ENCODE measurements at places on chromosomes 7 and 10.
A peak's percentile ranks its signal among the peaks of the same experiment; 100 is the strongest.

DNA sequence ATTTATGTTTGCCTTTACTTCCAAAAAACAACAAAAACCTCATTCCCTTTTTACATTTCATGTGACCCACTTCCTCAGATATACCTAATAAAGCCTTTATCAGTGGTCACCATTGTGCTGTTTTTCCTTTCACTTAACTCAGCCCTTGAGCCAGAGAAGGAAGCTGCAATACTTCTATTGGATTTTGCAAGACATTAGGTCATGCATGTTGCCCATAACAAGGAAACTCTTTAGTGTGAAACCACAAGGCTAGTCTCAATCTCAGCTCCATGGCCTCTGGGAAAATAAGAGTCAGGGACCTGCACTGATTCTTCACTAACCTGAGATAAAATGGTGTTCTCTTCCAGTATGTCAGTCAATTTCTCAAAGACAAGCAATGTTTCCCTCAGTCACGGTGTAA, 27.8 kb downstream of the STEAP4 start:
- DNase-seq: no peak

GRCh38 chr10:122112625-122113160, 123.7 kb downstream of the TACC2 start:
- no peak for DNase-seq

DNA sequence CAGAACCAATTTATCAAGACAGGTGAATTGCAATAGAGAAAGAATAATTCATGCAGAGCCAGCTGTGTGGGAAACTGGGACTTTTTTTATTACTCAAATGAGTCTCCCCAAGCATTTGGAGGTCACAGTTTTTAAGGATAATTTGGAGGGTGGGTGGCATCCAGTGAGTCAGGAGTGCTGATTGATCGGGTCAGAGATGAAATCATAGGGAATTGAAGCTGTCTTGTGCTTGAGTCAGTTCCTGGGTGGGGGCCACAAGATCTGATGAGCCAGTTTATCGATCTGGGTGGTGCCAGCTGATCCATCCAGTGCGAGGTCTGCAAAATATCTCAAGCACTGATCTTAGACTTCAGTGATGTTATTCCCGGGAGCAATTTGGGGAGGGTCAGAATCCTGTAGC, 9.9 kb upstream of the MYO1G start:
- DNase-seq: no peak

- no peak for DNase-seq
Observed at GRCh38 chr10:129467359-129468064, 471 bp downstream of the MGMT start.

GRCh38 chr7:80934321-80934720, 15.5 kb upstream of the SEMA3C start:
- DNase-seq: no peak

DNA sequence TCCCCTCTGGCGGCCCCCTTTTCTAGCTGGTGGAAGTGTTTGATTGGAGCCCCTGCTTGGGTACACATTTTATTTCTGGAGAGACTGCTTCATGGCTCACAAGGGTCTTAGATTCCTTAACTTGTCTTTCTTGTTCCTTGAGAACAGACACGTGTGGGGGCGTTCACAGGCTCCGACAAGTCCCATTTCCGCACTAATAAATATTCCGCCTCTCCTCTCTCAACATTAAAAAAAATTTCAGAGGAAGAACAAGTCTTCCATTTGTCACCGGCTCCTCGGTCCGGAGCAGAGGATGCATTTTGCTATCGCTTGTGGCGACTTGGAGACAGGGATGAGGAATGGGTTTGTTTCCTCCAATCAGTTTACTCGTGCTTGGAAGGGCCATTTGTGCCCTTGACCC, 134.0 kb upstream of the PODXL start:
- no peak for DNase-seq

GRCh38 chr10:20415684-20416083, 481.4 kb downstream of the NEBL start:
- no peak for DNase-seq

- DNase-seq: no peak
Observed at GRCh38 chr10:2280713-2281300, 543.5 kb upstream of the ADARB2 start.

- no peak for DNase-seq
Observed at GRCh38 chr7:22622116-22622785, 104.7 kb upstream of the IL6 start.

DNA sequence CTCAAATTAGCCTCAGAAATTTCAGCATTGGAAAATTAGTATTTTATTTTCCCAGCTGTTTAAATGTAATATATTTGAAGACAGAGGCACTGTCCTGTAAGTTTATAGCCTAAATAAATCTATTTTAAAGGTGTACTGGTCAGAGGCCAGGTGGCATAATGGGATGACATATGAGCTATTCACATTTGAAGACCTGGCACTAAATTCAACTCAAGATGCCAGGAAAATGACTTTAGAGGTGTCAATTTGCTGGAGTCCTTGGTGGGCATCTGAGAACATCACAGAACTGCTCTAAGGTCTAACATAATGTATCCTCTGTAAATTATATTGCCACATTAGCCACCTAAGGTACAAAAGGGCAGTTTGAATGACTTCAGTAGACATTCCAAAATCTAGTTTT, 348.9 kb upstream of the BMPER start:
- DNase-seq: no peak

- no peak for DNase-seq
Observed at GRCh38 chr7:51927738-51928137, 611.1 kb upstream of the COBL start.

- DNase-seq: no peak
Observed at GRCh38 chr7:91191771-91192170, 72.5 kb upstream of the FZD1 start.

GRCh38 chr10:70360215-70360614, 22.2 kb downstream of the LRRC20 start:
- no peak for DNase-seq

DNA sequence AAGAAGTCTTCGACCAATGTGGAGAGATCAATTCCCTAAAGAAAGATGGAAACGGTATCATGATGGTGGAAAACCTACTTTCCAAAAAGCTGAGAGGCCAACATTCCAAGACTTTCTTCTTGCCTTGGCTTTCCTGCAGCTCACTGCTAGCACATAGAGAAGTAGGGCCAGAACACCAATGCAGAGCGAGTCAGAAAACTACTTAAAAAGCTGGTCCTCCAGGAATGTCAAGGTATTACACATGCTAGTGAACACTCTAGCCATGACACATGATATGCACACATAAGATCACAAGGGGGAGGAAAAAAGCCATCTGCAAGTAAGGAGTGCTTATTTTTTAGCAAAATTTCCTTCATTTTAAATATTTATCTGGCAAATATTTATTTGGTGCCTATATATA, 22.7 kb downstream of the GPAM start:
- no peak for DNase-seq

GRCh38 chr7:30285067-30285535, 704 bp downstream of the ZNRF2 start:
- DNase-seq: no peak

DNA sequence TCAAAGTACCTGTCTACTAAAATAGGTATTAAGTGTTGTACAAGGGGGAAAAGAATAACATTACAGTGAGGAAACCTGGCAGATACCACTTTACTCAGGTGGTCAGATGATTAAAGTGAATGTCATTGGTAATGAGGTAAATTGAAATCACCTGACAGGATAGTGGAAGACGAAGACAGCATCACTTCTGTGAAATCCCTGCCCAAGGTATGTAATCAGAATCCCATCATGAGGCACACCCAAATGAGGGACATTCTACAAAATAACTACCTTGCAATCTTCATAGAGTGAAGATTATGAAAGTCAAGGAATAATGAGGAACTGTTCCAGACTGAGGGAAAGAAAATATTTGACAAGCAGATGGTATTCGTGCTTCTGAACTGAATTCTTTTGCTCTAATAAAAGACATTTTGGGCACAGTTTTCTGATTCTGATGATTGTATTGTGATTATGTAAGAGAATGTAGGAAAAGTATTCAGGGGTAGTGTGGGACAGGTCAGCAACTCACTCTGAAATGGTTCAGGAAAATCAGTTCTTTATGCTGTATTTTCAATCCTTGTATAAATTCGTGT, 33.3 kb upstream of the ARMS2 start:
- DNase-seq: no peak

- DNase-seq: no peak
Observed at GRCh38 chr10:110527731-110528171, 30.0 kb downstream of the DUSP5 start.

- peak; percentile 51 for DNase-seq
Observed at GRCh38 chr10:88791924-88792323, 10.6 kb upstream of the LIPM start.

DNA sequence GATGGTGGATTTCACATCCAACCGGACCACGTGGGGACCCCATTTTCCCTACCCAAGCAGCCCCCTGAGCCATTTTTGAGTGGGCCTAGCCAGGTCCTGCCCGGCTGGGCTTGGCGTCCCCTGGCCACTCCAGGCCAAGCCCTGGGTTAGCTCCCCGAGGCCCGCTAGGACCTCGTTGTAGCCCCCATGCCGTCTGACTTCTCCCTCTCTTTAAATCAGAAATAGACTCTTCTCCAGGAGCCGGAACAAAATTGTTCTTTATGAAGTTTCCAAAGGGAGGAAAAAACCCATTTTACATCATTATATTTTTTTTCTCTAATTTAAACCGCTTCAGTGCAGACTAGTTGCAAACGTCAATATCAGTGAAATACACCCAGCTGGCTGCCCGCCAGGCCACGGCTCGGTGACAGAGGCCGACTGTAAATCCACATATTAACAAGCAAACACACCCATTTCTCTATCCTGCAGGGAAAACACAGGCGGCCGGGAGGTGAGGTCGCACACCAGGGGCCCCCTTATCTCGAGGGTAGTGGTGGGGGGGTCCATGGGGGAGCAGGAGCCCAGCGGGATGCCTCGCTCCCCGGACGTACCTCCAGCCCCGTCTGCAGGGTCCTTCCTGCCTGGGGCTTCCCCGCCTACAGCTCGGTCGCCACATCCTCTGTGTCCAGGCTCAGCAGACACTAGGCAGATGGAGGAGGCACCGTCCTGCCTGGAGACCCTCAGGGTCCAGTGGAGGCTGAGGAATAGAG, 72.7 kb downstream of the ELFN1 start:
- DNase-seq: peak; percentile 9

- peak; percentile 33 for DNase-seq
Observed at GRCh38 chr7:584122-584465, 64.4 kb upstream of the PDGFA start.

- DNase-seq: no peak
Observed at GRCh38 chr10:36181426-36182178, 539.5 kb upstream of the FZD8 start.

DNA sequence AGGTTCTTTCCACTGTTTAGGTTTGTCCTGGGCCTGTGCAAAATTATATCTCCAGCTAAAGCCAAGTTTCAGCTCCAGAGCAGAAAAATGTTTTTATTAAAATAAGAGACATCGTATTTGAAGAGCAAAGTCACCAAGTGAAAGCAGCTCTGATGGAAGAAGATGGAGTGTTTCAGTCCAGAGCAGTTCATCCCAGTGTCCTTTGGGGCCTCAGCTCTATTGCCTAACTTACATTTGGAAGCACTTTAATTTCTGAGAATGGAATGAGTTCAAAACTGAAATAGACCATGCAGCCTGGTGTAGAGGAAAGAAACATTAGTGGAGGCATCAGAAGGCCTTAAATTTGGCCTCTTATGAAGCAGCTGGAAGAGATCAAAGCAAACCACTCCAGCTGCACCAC, 545.2 kb downstream of the SORCS1 start:
- DNase-seq: no peak

GRCh38 chr7:8579661-8580194, 146.3 kb downstream of the NXPH1 start:
- no peak for DNase-seq

- DNase-seq: no peak
Observed at GRCh38 chr10:92692080-92692671, 2.4 kb downstream of the HHEX start.

GRCh38 chr10:49759787-49760551, 2.2 kb downstream of the OGDHL start:
- no peak for DNase-seq

- DNase-seq: no peak
Observed at GRCh38 chr10:43226851-43227845, 39.7 kb downstream of the RASGEF1A start.

DNA sequence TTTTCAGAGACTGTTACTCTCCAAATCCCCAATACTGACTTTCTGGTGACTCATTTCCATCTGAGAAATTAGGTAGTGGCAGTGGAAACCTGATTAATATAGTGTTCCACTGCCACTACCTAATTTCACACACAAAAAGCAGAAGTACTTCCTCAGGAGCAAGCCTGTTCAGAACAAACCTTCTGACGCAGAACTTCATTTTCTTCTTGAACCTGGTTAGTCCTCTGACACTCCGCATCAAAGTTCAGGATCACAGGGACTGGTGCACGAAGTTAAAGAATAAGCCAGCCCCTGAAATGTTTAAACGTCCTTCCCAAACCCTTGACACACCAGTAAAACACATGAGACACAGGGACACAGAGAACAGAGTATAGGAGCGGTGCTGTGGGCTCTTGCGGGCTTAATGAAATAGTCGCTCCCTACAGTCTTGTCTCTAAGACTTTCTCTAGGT, 4.4 kb downstream of the WDR91 start:
- peak; percentile 72 for DNase-seq

DNA sequence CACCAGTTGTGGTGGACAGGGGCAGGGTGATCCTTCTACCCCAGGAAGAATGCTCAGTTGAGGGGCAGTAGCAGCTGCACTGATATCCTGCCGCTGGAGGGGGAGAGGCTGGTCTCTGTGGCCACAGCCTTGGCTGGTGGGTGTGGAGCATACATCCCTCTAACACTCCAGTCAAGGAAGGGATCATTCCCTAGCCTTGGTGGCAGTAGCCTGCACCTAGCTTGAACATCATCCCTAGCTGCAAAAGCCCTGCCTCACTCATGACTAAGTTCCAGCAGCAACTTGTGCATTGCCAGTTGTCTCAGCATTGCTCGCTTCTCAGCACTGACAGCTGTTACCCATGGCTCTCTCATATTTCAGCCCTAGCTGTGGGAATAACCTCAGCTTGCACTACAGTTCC, 688.9 kb upstream of the POT1 start:
- no peak for DNase-seq

DNA sequence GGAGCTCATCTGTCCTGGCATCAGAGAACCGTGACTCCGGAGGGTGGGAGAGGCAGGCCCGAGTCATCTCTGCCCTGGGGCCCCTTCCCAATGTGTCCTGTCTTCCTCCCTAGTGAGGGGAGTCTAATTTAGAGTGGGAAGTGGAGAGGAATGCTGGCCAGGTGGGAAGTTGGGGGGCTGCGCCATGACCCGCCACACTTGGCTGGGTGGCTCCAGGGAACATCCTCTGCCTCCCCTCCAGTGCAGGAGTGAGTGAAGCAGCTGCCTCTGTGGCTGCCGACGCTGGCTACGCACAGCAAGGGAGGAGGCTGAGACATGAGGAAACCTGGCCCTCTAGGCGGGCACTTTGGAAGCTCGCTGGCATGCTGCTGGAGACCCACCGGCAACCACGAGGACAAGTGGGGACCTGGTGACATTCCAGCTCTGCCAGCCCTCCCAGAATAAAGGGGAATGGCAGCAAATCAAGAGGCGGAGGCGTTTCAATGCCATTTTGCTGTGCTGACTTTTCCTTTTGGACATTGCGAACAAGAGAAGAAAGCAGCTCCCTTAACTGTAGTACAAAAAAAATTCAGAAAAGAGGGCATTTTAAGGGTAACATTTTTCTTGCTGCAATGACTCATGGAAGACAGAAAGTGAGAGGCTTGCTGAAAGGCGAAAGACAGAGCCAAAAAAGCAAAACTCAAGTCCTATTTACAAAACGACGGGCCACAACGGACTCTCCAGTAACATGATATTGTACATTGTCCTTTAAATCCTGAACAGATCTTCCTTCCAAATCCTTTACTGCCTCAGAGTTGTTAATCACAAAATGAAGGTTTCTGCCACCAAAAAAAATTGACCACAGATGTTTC, 121.2 kb upstream of the PITRM1 start:
- DNase-seq: no peak

Data from hematopoietic multipotent progenitor cell (in vitro differentiated cells).